Tibial nerve (tissue), 4 donors: ENCODE measurements at places on chromosomes 7 and 10. TPM values are rescaled to one million over a fixed set of nuclear protein-coding genes. Genes with fewer than 3 reads are reported as not detected.

Gene C10orf143
- 1.5 TPM for total RNA-seq

Gene MOGAT3
- not detected for total RNA-seq

Gene CNTNAP2
- not detected for total RNA-seq

Gene ASZ1
- not detected for total RNA-seq

Gene RGS10
- 29.5 TPM for total RNA-seq

Gene OLAH
- 5.7 TPM for total RNA-seq

Gene PBLD
- total RNA-seq: 10.2 TPM

Gene TAS2R38
- total RNA-seq: not detected

Gene LRIT1
- not detected for total RNA-seq

Gene CCDC172
- total RNA-seq: not detected

Gene BTBD16
- 0.42 TPM for total RNA-seq

Gene INPP5F
- total RNA-seq: 38.1 TPM

Gene ABCB4
- 1.1 TPM for total RNA-seq

Gene ITGB8
- 278 TPM for total RNA-seq

Gene SH2D4B
- not detected for total RNA-seq

Gene NPSR1
- total RNA-seq: not detected

Gene AMPH
- 5.2 TPM for total RNA-seq

Gene SLC18A2
- total RNA-seq: 0.22 TPM

Gene CPA5
- not detected for total RNA-seq

Gene DOCK4
- 35.1 TPM for total RNA-seq

Gene OPN4
- total RNA-seq: not detected

Gene MAD1L1
- total RNA-seq: 64.5 TPM

Gene GTF2IRD2
- total RNA-seq: 31.0 TPM

Gene CLCN1
- not detected for total RNA-seq

Gene OR2A1
- 0.84 TPM for total RNA-seq

Gene TAS2R16
- not detected for total RNA-seq

Gene STRIP2
- 0.42 TPM for total RNA-seq
